CD4-positive, alpha-beta T cell treated with Interleukin-21 for 1 hour (primary cell): ENCODE measurements at places on chromosomes 11 and 22.
A peak's percentile ranks its signal among the peaks of the same experiment; 100 is the strongest.

GRCh38 chr11:42239188-42239587, 779.7 kb upstream of the LRRC4C start:
- no peak for DNase-seq

DNA sequence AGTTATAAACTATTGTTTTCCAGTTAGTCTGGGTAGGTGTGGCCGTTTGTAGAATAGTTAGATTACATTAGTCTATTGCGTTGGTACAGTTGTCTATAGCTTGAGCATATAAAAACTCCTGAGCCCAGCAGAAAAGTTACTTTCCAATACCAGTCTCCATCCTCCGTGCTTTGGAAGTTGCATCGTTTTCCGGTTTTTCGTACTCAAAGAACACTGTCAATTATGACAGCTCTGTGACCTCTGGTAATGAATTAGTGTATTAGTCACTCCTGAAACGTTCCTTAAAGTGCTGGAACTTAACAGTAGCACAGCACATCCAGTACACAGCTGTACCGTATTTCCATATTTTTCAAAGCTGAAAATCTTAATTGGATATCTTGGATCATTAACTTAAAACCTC, 808 bp upstream of the MSANTD2 start:
- DNase-seq = peak; percentile 4

DNA sequence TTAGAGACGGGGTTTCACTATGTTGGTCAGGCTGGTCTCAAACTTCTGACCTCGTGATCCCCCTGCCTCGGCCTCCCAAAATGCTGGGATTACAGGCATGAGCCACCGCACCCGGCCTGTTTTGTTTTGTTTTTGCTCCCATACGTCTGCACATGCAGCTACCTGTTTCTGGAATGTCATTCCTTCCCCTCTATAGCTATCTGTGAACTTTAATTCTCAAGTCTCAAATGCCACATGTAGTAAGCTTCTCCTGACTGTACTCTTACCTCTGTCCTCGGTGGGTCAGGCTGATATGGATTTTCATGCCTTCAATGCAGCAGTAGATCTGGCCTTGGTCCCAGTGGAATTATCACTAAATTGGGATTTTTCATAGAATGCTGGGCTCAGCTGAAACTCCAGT, 12.4 kb upstream of the SWAP70 start:
- no peak for DNase-seq

GRCh38 chr22:22165936-22166710, 78.5 kb upstream of the VPREB1 start:
- DNase-seq = no peak

- no peak for DNase-seq
Observed at GRCh38 chr11:420911-421321, 6.1 kb upstream of the SIGIRR start.

GRCh38 chr11:131206671-131207070, 163.7 kb upstream of the NTM start:
- DNase-seq = no peak

DNA sequence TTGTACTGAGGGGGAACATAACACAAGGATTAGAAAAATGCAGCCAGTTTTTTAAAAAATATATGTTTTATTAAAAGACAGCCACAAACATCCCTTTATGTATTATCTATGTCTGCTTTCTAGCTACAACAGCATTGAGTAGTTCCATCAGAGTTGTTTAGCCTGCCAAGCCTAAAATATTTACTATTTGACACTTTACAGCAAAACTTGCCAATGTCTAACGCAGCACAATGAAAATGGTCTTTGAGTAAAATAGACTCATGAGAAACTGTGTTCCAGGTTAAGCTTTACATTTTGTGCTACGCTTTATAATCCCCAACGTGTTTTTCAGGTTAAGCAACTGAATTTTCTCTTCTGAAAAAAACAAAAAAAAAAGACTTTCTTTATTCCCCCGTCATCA, 2211.5 kb upstream of the RAG2 start:
- DNase-seq = no peak

- DNase-seq = peak; percentile 76
Observed at GRCh38 chr11:46006418-46007070, 84.1 kb downstream of the LARGE2 start.

DNA sequence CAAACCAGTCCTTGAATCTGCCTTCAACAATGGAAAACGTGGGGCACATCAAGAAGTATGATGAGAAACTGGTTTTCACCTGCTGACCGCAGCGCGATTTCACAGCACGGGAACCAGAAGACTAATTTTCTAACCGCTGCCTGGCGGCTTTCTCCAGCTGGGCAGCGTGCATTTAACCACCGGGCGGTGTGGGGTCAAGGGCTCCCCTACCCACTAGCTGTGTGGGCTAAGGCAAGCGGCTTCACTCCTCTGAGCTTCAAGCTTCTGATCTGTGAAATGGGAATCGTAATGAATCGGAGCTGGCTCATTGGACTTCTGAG, 4.2 kb downstream of the SHANK2 start:
- DNase-seq = no peak

- DNase-seq = no peak
Observed at GRCh38 chr11:70508231-70508480, 109.8 kb downstream of the CTTN start.

DNA sequence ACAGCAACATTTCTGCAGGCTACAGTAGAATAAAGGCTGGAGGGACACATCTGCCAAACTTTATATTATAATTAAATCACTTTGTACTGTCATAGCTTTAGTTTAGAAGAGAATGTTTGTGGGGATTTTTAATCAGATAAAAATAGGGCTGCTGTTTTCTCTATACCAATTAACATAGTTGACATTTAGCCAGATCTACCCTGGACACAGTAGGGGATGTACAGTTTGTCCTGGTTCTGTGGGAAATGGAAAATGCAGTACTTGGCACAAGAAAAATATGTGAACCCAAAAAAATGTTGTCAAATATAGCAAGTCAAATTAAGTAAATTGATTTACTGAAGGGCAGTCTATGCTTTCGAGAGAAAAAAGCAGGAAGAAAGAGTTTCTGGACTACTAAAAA, 20.8 kb upstream of the PICALM start:
- no peak for DNase-seq

DNA sequence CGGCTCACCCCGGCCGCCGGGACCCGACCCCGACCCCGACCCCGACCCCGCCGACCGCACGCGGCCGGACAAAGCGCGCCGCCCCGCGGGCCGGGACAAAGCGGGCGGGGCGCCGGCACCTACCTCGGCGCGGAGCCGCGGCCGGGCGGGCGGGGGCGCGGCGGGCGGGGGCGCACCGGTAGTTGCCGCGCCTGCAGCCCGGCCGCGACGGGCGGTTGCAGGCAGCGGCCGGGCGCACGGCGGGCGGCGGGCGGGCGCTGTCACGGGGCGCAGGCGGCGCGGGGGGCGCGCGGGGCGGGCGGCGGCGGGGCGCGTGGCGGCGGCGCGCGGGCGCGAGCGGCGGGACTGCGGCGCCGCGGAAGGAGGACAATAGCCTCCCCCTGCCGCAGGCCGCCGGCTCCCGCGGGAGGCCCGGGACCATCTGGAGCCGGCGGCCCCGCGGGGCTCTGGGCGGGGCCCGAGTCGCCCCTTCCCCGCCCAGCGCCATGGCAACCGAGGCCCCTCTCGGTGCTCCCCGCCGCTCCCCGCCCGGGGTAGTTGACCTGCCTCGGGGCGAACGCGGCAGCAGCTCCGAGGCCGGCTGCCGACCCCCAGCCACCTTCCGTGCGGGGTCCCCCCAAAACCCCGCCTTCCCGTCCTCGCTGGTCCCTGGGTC, 851 bp downstream of the SPTBN2 start:
- DNase-seq = no peak

DNA sequence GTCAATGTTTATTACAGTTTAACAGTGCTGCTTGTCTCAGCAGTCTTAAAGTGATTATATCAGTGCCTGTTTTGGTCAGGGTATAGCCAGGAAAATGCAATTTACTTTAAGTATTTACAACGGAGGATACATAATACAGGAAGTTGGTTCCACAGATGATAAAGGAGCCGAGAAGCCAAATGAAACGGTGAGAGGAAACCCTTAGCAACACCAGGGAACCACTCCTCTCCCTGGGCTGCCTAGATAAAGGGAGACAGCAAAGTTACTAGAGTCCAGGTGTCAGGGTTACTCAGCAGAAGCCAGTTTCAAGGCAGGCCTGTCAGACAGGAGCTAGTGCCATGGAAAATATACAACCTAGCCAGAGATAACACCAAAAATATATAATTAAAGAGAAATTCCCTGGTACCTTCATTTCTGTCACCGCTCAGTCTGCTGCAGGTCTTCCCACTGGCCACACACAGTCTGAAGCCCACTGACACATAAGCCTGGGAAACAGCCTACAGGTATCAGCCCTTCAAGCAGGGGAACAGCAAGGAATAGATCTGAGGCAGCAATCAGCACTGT, 55.5 kb downstream of the FAM76B start:
- no peak for DNase-seq

DNA sequence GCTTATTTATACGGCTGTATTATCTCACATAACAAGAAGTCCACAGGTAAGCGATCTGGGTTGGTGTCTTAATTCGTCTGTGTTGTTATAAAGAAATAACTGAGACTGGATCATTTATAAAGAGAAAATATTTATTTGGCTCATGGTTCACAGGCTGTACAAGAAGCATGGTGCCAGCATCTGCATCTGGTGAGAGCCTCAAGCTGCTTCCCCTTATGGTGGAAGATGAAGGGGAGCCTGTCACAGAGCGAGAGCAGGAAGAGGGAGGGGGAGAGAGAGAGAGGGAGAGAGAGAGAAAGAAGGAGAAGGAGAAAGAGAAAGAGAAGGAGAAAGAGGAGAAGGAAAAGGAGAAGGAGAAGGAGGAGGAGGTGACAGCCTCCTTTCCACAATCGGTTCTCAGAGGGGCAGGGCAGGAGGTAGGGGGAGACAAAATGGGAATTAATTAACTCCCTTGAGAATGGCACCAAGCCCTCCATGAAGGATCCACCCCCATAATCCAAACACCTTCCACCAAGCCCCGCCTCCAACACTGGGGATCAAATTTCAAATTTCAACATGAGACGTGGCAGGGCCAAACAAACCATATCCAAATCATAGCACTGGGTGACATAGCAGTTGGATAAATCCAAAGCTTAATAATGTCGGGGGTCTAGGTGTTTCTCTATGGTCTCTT, 15.0 kb upstream of the TRIM44 start:
- DNase-seq = no peak

GRCh38 chr22:25903294-25903693, 161.3 kb downstream of the MYO18B start:
- DNase-seq = no peak

DNA sequence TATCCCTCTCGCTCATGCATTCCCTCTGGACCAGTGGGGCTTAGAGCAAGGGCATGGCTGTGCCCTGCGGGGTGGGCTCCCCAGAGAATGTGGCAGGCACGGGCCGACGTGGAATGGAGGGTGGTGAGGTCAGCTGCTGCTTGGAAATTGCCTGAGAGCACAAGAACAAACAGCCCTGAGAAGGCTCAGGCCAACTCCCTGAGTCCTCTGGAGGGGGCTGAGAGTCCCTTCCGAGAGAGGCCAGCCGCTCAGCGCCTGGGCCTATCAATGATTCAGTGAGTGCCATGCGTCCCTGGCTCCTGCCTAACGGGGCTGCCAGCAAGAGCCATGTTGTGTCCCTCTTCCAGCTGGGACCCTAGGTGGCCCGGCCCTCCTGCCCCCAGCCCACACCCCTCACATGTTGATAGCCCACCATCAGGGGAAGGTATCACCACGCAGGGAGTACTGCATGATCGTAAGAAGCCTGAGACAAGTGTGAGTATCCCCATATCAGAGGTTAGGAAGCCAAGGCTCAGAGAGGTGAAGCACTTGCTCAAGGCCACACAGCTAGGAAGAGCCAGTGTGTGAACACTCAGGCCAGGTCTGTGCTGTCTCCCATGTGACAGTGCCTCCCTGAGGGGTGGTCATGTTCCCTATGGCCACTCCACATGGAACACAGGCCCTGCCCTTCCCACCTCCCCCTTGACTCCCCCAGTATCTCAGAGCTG, 55.8 kb downstream of the NECTIN1 start:
- no peak for DNase-seq
